ENCODE measurements at places on chromosomes 7 and 10.

DNA sequence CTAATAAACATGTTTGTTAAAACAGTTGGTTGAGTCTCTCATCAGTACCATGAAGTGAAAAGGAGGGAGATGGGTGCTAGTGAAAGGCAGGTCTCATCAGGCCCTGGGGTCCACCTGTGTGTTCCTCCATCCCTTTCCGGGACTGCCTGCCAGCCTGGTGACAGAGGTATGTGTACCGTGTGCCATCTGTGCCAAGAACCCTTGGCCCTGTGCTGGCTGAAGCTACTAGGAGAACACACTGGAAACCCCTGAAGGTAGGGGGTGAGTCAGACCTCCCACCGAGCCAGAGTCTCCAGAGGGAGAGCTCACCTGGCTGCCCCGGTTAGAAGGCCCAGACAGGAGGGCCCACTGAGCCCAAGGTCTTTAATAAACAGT, 2.3 kb downstream of the DDIT4 start:
- DNase-seq: peak; percentile 35

DNA sequence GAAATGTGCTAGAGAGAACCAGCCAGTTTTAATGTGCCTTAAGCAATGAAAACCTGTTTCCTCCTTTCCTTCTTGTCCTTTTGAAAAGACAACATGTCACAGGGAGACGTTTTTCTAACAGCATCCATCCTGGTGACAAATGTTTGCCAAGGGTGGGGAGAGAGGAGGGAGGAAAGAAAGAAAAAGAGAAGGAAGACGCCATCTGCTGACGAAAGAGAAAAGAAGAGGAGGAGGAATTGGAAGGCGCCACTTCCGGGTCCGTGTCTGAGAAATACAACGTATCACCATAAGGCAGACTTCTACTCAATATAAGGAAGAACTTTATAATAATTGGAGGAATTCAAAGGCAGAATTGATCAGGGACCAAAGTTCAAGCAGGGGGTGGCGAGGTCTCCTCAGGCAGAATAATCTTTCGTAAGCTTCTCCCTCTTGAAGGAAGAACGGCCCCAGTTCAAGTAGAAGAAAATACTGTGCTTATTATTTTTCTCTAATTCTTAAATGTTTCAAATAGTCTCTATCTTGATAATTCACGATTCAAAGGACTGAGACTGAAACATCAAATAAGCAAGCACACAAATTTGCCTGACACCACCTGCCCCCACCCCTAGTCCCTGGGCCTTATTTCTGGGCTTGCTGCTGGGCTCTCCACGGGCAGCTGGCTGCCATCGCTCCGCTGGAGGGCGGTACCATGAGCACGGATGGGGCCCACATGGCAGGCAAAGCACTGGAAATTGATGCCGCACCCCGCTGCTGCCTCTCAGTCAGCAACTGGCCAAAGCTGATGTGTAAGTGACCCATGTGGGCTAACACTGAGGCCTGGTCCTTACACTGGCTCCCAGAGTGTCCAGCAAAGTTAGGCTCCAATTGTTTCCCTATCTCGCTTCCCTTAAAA, 273.7 kb upstream of the KLF14 start:
- peak; percentile 67 for DNase-seq

- DNase-seq: no peak
Observed at GRCh38 chr7:108234971-108235450, 104.8 kb upstream of the LAMB4 start.

DNA sequence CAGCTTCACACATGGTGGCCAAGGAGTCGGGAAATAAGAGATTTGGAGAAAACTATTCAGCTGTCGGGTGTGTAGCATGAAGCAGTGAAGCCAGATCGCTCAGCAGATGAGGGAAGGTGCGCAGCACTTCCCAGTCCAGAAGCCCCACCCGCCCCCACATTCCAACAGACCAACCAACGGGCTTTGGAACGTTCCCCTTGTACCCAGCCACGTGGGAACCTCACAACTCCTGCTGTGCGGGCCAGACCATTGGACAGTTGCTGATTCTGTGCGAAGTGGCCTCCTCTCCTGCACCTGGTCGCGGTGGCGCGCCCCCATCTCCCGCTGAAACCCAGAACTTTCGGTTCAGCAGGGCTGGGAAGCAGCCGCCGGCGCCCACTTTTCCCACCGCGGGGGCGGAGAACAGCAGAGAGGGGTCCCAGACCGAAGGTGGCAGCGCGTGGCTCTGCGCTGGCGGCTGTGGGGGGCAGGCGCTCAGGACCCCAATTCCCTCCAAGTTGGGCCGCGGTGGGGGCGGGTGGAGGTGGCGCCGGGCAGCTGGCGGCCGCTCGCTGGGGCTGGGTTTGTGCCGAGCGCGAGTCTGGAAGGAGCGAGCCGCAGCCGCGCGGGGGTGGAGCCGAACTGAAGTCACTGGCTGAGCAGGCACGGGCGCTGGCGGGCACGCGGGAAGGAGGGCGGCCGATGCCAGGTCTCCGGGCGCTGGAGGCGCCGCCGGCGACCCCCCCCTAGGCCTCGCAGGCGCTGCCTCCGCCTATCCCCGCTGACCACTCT, 1301.5 kb upstream of the SORCS1 start:
- DNase-seq: peak; percentile 14
